ENCODE measurements at places on chromosomes 7 and 10.

- DNase-seq = peak; percentile 10
Measured at GRCh38 chr10:15262036-15262713, 93.7 kb upstream of the NMT2 start.

GRCh38 chr10:17238445-17239291, 10.6 kb downstream of the VIM start:
- no peak for DNase-seq

GRCh38 chr7:16816824-16817223, 12.0 kb upstream of the AGR2 start:
- no peak for DNase-seq

- no peak for DNase-seq
Measured at GRCh38 chr7:81294897-81295515, 376.2 kb upstream of the SEMA3C start.

DNA sequence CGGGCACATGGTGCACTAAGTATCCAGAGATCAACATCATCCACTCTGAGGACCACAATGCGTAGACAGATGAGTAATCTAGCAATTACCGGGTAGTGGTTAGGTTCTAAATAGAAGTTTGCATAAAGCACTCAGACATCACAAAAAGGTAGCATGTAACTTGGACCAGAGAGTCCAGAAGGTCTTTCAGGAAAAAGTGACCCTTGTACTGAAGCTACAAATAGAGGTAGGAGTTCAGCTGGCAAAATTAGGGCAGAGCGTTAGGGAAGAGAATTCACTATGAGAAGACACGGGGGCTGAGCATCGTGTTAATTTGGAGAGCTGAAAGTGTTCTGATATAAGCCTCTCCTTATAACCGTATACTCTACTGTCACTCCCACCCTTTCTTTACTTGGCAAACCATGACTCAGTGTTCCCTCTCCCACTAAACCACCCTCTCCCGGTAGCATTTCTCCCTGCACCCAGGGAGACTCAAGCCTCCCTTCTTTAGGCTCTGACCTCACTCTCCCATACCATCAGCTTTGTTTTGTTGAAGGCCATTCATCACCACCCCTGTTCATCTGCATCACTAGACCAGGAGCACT, 222.2 kb upstream of the FZD1 start:
- DNase-seq = no peak

DNA sequence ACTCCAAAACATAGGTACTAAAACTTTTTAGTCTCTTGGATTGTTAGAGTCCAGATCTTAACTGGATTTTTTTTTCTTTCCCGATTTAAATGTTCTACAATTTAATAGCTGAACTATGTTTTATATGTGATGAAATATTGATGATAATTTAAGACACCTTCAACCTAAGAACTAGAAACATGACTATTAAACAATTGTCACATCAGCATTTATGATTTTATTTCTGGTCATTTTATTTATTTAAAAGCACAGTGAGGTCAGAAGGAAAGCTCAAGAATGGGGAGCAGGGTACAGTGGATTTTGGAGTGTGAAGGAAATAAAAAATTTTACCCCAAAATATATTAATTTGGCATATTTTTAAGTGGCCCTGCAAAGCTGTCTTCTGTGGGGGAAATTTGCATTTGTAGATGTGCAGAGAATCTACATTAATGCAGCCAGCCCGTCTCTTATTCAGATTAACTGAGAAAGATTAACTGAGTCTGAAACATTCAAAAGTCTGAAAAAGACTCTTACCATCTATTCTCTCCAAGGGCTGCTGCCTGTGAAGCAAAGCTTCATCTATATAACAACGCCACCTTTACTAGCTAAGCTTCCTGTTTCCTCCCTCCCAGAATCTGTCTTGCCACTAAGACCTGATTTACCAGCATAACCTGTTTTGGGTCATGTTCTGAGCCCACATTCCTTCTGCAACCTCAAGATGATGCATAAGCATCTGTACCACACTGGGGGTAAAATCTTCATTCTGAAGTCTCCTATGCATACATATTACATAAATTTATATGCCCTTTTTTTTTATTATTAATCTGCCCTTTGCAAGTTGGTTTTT, 86.4 kb downstream of the TMEM106B start:
- DNase-seq = no peak

DNA sequence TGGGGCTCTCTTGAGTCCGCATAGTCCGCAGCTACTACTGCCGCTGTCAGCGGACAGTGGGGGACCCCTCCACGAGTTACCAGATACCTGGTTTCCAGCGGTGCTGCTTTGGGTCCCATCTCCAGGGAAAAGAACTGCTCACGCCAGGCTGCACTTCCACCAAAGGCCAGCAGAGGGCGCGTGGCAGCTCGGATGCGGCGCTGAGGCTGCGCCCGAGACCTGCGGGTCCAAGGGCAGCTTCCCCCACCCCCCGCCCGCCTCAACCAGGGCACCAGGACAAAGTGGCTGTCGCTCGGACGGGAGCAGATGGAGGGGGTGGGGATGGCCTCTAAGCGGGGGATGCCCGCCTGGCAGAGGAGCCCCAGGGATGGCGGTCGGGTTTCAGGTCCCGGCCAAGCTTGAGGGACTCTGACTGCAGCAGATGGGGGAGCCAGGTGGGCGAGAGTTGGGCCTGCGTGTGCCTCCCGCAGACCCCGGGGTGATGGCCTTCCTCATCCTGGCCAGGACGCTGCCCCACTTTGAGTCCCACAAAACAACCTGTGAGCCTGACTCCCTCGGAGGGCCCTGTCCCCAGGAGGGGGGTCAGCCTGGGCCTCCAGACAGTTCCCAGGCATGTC, 23.8 kb upstream of the ZNF735 start:
- DNase-seq = no peak

DNA sequence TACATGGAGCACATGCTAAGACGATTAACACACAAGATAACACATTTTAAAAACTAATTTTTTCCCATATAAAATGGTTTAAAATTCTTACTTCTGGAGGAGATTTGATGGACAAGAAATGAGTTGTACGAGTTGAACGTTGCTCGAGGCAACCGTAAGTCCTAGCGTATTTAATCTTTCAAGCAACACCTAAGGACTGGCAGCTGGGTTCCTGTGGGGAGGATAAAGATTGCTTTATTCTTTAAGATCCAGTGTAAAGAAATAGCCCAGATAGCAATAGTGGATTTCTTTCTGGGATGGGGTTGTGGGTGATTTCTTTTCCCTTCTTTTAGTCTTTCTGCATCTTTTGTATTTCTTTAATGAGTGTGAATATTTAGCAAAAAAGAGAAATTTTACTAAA, 9.8 kb downstream of the TBXAS1 start:
- DNase-seq = no peak

DNA sequence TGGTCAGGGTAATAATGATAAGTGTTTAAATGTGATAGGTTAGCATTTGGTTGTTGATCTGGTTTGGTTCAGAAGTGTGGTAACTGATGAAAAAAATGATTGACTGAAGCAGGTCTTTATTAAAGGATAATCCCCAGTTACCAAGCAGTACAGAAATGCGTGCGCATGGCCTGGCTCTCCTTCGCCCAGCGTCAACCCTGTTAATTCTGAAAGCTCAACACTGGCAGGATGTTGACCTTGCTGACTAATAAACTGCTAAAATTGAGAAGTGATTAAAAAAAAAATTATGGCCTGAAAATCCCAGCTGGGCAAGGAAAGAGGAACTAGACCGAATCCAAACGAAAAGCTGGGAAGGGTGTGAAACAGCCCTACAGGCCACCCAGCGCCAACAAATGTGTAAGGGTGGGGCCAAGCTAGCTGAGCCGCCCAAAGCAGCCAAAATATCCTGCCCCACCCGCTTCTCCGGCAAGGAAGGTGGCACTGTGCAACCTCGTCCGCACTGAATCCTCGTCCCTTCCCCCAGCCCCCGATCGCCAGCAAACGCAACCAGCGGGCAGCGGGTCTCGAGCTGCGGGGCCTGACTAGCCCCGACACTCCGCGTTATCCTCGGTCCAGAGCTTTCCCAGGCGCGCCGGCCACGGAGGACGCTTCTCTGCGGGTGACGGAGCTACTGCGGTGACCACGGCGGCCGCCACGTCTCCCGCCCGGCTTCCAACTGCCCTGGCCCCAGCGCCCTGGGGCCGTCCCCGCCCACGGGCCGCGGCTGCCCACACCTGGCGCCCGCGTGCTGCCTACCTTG, 561 bp downstream of the SHTN1 start:
- DNase-seq = peak; percentile 21

DNA sequence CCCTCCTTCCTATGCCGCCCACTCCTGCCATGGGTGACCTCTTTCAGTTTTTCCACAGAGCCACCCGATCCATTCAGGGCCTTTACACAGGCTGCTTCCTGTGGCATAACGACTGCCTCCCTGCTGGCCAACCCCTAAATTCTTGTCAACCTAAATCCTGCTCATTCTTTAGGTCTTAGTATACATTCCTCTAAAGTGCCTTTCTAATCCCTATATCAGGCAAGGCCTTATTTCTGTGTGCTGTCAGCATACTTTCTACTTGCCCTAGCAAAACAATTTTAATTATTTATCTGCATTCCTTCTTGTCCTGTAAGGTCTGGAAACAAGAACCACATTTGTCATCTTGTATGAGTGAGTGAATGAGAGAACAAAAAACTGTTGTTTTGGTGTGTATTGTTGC, 132.4 kb downstream of the DNAH11 start:
- DNase-seq = no peak

- DNase-seq = no peak
Measured at GRCh38 chr7:80895056-80895455, 23.8 kb downstream of the SEMA3C start.

- DNase-seq = no peak
Measured at GRCh38 chr10:22737587-22737986, 23.2 kb upstream of the PIP4K2A start.

DNA sequence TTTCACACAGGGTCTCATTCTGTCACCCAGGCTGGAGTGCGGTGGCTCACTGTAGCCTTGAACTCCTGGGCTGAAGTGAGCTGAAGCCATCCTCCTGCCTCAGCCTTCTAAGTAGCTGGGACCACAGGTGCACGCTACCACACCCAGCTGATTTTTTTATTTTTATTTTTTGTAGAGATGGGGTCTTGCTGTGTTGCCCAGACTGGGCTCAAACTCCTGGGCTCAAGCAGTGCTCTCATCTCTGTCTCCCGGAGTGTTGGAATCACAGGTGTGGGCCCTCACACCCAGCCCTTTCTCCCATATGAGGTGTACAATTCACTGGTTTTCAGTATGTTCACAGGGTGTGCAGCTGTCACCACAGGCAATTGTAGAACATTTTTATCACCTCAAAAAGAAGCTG, 5.2 kb downstream of the INPP5A start:
- DNase-seq = no peak

- DNase-seq = no peak
Measured at GRCh38 chr10:1406132-1406966, 331.0 kb downstream of the ADARB2 start.

DNA sequence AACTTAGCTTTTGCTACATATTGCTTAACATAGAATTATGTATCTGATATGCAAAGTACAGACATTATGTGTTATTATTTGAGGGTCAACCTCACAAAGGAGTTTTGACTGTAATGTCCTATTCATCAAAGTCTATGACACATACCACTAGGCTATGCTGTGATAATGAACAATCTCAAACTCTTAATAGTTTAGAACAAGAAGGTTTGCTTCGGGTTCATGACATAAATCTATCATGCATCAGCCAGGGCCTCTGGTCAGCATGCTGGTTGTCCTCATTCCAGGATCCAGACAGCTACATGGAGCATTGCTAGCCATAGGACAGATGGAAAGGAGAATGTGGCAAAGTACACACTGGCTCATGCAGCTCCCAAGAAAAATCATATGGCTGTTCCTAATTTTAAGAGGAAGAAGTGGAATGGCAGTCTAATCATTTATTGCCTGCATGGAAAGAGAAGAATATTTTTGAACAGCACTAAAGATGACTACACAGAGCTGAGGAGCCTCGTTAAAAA, 332.1 kb downstream of the GPR158 start:
- DNase-seq = no peak

DNA sequence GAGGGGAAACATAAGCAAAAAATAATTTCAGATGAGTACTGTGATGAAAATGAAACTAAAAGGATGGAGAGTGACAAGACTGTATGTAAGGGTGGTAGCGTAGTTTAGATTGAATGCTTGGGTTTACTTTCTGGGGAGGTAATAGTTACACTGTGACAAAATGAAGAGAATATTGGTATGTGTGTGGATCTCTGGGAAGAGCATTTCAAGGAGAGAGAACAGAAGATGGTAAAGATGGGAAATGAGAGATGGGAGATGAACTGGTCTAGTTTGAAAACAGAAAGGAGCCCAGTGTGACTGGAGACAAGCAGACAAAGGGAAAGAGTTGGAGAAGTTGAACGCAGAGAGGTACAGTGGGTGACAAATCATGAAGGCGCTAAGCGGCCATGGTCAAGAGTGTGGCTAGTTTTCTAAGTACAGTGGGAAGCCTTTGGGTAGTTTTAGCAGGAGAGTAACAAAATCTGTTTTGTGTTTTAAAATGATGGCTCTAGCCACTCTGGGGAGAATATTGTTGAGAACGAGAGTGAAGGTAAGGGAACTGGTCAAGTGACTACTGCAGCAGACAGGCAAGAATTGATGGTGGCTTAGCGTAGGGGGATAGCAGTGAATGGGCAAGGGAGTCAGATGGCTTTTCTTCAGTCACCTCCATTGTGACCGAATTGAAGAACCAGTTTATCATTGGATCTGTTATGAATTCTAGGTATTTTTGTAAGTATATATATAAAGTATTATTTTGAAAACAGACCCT, 22.6 kb downstream of the PALS2 start:
- DNase-seq = no peak

- no peak for DNase-seq
Measured at GRCh38 chr10:99292159-99292558, 37.0 kb upstream of the CNNM1 start.

DNA sequence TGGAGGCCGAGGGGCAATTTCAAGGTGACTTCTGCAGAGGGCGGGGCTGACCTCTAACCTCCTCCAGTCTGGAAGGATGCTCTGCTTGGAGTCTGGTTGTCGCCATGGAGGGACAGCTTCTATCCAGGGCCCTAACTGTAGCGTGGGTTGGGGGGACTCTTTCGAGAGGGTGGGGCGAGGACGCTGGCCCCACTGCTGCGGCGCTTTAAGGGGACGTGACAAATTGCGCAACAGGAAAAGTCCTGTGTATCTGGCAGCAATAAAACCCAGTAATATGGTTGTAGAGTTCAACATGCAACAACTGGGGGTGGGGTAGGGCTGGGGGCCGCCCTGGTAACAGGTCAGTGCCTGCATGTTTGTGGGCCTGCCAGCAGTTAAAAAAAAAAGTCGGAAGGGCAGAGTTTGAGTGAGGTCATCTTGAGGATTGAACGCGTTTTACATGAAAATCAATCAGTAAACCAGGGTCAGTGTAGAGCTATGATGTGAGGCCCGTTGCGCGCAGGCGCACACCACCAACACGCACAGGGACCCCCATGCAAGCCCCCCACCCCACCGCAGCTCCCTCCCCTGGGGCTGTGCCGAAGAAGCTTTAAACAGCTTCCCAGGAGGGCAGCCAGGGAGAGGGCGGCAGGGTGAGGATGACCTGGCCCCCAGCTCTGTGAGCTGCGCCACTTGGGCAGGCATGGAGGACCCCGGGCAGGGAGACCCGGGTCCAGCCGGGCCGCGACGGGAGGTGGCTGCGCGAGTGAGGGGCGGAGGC, 4.3 kb downstream of the SHH start:
- no peak for DNase-seq

All from NCI-H1694 treated with DMSO at 0.1 percent for 48 hours (cell line).